ENCODE measurements at places on chromosomes 3 and 15. TPM values are rescaled to one million over a fixed set of nuclear protein-coding genes. Genes with fewer than 3 reads are reported as not detected.

- no peak for DNase-seq
These were observed 12.6 kb downstream of the CCR5 start for GRCh38 chr3:46383211-46383950.

DNA sequence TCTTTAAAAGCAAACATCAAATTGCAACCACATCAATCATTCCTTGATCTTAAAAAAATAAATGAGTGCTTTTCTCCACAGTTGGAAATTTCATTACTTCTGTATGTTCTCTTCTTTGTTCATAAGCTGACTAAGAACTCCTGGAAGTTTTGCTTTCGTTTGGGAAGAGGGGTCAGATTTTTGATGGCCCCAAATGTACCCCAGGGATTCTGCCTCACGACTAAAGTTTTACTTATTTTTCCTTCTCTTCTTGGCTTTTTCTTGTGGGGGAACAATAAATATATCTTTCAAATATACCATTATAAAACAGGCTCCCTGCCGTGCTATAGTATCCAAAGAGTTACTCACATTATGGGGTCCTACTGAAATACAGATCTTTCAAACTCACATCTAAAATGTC is 215.0 kb upstream of the CDIN1 start:
- DNase-seq = no peak

GRCh38 chr3:181717549-181718171 is 5.9 kb downstream of the SOX2 start:
- DNase-seq = no peak

DNA sequence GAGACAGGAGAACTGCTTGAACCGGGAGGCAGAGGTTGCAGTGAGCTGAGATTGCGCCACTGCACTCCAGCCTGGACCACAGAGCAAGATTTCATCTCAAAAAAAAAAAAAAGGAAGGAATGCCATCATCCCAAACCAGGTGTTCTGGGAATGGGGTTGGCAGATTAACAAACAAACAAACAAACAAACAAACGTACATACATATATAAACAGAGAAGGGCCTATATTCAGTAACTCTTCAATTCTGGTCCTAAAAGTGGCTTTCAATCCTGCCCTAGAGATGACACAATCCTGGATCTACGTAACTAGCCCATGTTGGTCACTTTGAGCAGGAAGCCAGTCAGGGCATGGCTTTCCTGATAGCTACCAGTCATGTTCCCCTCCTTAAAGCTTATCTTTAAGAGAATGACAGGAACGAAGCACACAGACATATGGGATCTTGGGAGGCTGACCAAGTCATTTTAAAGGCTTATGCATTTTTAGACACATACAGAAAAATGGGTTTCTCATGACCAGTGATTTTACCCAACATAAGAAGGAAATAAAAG is 29.9 kb upstream of the RAB11A start:
- DNase-seq = no peak

DNA sequence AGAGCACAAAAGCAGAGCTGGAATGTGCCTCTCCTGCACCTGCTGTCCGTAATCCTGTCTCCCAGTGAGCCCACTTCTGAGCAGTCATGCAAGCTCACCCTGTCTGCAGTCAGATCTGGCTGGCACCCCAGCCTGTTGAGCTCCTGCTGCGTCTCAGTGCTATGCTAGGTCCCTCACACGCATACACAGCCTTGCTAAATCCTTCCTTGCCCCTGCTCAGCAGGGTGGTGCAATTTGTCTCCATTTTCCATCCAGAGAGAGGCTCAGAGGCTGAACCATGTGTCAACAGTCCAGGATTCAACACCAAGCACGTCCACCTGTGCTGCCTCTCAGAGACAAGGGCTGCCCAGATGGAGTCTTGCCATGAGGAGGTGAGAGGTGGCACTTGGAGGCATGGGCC is 11.0 kb downstream of the POMGNT2 start:
- no peak for DNase-seq

Gene GOLGA6L9
- 0.69 TPM for total RNA-seq

Gene NANOGP8
- not detected for total RNA-seq

DNA sequence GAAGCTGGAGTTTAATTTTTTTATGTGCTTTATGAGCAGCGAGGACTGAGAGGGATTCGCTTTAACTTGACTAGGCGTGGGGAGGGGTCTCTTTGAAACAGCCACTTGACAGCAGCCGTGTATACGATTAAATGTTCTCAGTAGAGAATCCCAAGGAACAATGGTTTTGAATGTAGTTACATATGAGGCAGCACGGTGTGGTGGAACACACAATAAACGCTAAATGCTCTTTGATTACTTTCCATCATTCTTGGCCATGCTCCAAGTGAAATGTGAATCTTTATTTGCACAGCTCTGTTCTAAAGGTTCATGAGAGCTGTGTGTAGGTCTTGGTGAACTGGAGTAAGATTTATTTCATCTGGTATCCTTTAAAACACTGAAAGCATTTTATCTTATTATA is 251.4 kb upstream of the TGFBR2 start:
- DNase-seq = no peak

GRCh38 chr3:67595424-67595823 is 59.0 kb downstream of the SUCLG2 start:
- no peak for DNase-seq

Gene DUOXA2
- total RNA-seq = not detected

Gene TATDN2
- 18.8 TPM for total RNA-seq

Measured in renal cortical epithelial cell (primary cell).